ENCODE measurements at places on chromosomes 1 and 21.

DNA sequence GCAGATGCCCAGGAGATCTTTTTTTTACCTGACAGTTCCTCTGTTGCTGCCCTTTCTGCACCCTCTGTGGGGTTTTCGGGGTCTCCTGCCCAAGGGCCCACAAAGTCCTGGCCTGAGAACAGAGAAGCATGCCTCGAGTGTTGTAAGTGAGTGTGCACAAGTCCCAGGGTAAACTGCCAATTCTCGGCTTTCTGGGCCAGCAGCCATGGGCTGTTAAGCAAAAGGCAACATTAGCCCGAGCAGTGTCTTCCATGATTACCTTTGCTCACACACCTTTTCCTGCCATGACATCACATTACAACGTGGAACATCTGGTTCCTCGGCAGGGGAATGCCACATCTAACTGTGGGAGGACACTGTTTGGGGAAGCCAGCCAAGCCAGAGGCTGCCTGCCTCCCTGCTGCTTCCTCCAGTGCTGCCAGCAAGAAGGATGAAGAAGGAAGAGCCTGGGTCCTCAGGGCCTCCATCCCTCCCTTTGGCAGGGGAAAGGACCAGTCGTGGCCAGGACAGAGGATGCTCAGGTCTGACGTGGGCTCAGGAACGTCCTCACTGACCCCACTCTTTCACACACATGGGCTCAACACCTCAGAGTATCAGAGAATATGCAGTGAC lies 485.9 kb downstream of the OMA1 start:
- DNase-seq, result no peak

GRCh38 chr1:172745014-172745413 lies 86.1 kb downstream of the FASLG start:
- DNase-seq, result no peak

DNA sequence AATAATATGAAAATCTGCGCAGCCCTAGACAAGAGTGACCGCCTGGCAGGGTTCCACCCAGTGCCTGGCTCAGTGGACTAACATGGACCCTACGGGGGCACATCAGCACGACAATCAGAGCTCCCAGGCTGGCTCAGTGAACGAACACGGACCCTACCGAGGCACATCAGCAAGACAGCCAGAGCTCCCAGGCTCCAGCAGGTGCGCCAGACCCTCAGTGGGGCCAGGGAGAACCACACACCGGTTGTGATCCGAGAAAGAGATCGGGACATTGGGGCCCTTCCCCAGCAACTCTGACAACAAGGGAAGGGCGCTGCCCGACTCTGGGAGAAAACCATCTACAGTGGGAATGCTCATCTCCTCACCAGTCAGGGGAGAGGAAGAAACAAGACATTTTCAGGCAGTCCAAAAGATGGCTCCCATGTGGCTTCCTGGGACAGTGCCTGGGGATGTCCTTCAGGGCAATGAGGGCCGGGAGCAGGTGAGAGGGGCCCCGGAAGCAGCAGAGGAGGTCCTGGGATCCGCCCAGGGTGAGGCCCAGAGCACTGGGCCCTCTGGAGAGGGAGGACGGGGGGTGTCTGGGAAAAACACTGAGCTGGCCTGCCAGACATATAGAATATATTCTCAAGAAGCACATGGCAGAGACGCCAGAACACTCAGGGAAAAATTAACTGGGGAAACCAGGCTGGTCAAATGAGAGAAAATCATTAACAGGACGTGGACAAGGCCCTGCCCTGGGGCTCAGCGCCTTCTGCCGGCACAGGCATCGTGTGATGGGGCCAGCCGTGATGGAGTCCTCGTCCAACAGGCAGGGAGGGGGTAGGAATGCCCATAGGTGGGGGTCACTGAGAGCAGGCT lies 4.8 kb downstream of the ARHGEF16 start:
- no peak for DNase-seq

- no peak for DNase-seq
Observed at GRCh38 chr1:97159342-97159741, 437.8 kb downstream of the PTBP2 start.

DNA sequence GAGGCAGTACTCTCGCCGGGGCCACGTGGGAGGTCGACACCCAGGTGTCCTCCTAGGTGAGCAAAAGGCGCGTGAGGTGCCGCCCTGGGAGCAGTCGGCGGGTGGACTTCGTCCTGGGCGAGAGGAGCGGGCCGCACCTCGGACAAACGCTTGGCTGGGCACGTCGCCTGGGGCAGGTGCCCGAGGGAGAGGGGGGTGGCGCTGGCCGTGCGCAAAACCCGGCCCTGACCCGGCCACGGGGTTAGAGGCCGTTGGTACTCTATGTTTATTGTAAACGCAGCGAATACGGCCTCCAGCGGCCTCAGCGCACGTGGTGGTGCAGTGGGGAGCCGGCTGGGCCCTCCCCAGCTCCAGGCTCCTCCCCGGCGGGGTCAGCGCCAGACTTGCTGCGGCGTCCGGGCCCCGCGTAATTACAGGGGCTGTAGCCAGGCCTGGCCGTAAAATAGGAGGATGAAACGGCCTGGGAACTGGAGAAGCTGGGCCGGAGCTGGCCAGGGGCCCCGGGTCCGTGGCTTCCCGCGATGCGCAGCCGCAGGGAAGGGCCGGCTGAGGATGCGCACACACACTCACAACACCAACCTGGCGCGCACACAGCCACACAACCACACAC lies 1.6 kb upstream of the EFNA1 start:
- no peak for DNase-seq

GRCh38 chr21:29586696-29587095 lies 288.0 kb downstream of the BACH1 start:
- no peak for DNase-seq

GRCh38 chr21:45578176-45578801 lies 36.0 kb upstream of the SLC19A1 start:
- DNase-seq, result no peak

GRCh38 chr1:193411714-193412113 lies 225.3 kb upstream of the B3GALT2 start:
- DNase-seq, result no peak

DNA sequence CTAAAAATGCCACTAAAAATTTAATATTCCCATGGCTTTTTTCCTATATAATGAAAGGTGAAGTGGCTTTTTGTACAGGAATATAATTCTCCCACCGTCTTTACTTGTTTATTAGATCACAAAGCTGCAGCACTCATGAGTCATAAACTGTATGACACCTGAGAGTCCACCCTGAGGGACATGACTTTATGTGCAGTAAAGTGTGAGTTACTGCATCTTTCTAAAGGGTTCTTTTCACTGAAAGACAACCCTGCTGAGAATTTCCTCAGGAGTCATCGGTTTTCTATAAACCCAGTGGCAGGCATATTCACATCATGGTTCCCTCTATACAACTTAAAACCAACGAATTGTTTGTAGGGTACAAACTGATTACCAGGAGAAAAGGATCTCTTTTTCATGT lies 77.4 kb downstream of the APP start:
- no peak for DNase-seq

GRCh38 chr1:200872446-200873115 lies at the start of gene GPR25:
GPR25 (plus strand) TSS chr1:200872981; CDS start chr1:200873038, 57 bp downstream.
- DNase-seq, result no peak

GRCh38 chr1:200366577-200367253 lies 43.1 kb downstream of the ZNF281 start:
- no peak for DNase-seq

DNA sequence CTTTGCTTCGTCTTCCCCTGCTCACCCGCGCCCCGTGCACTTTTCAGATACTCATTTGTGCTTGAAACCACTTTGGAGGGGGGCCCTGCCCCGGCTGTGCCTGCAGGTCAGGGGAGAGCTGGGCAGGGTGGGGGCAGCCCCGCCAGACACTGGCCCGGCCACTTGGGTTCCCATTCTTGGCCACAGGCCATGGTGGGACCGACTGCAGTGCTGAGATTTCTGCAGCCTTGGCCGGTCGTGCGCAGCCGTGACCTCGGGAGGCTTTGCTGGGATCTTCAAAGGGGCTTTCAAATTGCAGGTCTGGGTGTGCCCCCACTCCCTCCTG lies 54.5 kb upstream of the TTC34 start:
- DNase-seq, result no peak

DNA sequence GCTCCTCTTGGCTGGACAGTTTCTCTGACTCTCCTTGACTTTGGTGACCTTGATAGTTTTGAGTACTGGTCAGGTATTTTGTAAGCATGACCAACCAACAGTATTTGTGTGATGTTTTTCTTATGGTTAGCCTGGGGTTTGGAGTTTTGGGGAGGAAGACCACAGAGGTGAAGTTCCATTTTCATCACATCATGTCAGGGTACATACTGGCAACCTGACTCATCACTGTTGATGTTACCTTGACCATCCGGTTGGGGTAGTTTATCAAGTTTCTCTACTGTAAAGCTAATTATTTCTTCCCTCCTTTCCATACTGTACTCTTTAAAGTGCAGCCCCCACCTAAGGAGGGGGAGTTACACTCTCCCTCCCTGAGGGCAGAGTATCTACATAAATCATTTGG lies 13.4 kb downstream of the OSCP1 start:
- no peak for DNase-seq

- no peak for DNase-seq
Observed at GRCh38 chr1:151803915-151804314, 1.3 kb downstream of the LINGO4 start.

DNA sequence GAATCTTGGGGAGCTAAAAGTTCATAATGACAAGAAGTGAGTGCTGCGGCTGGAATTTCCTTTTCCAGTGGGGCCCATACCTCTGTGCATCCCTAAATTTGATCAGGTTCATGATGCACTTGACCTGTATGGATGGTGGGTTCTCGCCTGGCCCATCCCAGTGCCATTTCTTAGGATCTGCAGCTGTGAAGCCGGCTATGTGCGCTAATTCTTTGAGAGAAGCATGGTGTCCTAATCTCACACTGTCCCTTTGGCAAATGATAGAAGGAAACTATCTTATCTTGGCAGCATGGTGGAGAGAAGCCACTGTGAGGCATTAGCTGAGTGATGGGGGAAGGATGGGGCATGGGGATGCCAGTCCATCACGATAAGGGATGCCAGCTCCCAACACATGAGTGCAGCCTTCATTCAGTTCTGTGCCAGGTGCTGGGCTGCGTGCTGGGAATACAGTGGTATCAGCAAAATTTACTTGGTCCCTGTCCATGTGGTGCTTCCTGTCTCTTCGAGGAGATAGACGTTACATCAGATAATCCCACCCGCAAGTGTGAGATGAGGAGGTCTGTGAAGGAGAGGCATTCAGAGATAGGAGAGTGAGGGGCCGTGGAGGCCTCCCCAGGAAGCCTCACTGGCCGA lies 30.5 kb downstream of the STUM start:
- no peak for DNase-seq

- no peak for DNase-seq
Observed at GRCh38 chr1:232585486-232585885, 44.4 kb downstream of the SIPA1L2 start.

- DNase-seq, result no peak
Observed at GRCh38 chr1:248823517-248824001, 2.2 kb downstream of the SH3BP5L start.

GRCh38 chr1:201226178-201226514 lies 35.5 kb downstream of the IGFN1 start:
- DNase-seq, result no peak

DNA sequence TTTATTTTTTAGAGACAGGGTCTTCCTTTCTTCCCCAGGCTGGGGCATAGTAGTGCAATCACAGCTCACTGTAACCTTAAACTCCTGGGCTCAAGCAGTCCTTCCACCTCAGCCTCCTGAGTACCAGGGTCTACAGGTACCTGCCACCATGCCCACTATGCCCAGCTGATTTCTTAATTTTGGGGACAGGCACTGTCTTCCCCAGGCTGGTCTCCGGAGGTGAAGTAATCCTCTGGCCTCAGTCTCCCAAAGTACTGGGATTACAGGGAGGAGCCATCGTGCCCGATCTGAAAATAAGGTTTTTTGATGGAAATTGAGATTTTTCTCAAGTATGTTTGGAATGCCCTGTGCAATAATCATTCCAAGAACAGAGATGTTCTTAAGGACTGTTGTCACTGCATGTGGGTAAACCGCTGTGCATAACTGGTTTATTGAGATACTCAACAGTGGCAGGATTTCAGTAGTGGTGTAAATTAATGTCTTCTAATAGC lies 934 bp upstream of the MSH4 start:
- DNase-seq, result no peak

DNA sequence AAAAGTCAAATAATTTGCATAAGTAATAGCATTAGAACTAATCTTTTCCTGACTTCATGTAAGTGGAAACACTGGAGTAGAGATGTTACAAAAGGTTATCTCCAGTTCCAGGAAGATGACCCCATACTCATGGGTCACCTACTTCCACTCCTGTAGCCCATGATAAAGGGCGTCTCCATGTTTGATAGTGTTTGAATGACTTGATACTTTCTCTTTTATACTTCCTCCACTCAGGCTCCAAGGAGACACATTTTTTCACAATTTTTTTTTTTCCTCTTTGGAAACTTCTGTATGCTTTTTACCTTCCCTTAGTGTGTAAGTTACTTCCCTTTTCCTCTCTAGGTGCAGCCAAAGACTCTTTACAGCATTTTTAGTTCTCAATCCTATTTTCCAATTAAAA lies 382.1 kb upstream of the B3GALT2 start:
- no peak for DNase-seq

- no peak for DNase-seq
Observed at GRCh38 chr21:31714741-31715365, 17.1 kb downstream of the SCAF4 start.

- no peak for DNase-seq
Observed at GRCh38 chr21:44395260-44395659, 41.8 kb downstream of the TRPM2 start.

GRCh38 chr1:61950418-61950817 lies 208.1 kb downstream of the PATJ start:
- no peak for DNase-seq

DNA sequence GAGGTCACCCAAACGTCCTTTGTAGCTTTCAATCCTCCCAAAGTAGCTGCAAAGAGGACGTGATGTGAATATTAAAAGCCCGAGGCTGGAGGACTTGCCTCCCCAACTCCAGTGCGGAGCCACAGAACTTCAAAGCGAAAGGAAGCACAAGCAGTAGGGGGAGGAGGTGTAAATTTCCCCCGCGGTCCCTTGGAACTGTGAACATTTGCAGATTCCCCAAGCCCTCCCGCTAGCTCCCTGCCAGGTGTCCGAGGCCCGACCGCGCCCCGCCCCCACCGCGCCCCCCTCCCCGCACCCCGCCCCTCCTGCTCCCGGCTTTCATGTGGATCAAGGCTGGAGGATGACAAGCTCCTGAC lies 41.5 kb upstream of the HAO2 start:
- peak; percentile 79 for DNase-seq

- DNase-seq, result no peak
Observed at GRCh38 chr1:100476735-100477290, 61.1 kb upstream of the GPR88 start.

DNA sequence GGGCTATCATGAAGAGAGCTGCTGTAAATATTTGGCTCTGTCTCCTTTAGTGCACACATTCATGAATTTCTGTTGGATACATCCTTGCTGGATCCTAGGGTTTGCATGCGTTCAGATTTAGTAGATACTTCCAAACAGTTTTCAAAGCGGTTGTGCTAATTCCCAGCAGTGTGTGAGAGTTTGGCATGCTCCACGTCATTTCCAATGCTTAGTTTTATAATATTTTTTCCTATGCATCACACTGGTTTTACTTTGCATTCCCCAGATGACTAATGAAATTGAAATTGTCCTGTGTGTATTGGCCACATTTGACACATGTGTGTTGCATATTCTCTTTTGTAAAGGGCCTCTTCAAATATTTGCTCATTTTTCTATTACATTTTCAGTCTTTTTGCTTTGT lies 18.5 kb upstream of the AADACL3 start:
- no peak for DNase-seq

Measured in NCI-H187 treated with DMSO at 0.1 percent for 48 hours (cell line).